ENCODE measurements at places on chromosomes 6 and 20. TPM values are rescaled to one million over a fixed set of nuclear protein-coding genes. Genes with fewer than 3 reads are reported as not detected.

The KATNA1 gene
- 12.1 TPM for polyA plus RNA-seq

The TMC2 gene
- not detected for polyA plus RNA-seq

The TAAR8 gene
- not detected for polyA plus RNA-seq

The ADGB gene
- not detected for polyA plus RNA-seq

The EMILIN3 gene
- 0.02 TPM for polyA plus RNA-seq

The SLC35D3 gene
- not detected for polyA plus RNA-seq

The COL11A2 gene
- 0.12 TPM for polyA plus RNA-seq

The RCAN2 gene
- polyA plus RNA-seq = not detected

The LRRC73 gene
- polyA plus RNA-seq = 0.75 TPM

The SSTR4 gene
- not detected for polyA plus RNA-seq

The ZBTB9 gene
- polyA plus RNA-seq = 10.0 TPM

The NRN1 gene
- polyA plus RNA-seq = not detected

The DEFB124 gene
- polyA plus RNA-seq = not detected

The BTN1A1 gene
- not detected for polyA plus RNA-seq

The NKX2-4 gene
- polyA plus RNA-seq = not detected

The PTPN1 gene
- polyA plus RNA-seq = 77.0 TPM

The BACH2 gene
- polyA plus RNA-seq = 0.52 TPM

The PHF1 gene
- polyA plus RNA-seq = 19.0 TPM

The AFDN gene
- 29.4 TPM for polyA plus RNA-seq

DNA sequence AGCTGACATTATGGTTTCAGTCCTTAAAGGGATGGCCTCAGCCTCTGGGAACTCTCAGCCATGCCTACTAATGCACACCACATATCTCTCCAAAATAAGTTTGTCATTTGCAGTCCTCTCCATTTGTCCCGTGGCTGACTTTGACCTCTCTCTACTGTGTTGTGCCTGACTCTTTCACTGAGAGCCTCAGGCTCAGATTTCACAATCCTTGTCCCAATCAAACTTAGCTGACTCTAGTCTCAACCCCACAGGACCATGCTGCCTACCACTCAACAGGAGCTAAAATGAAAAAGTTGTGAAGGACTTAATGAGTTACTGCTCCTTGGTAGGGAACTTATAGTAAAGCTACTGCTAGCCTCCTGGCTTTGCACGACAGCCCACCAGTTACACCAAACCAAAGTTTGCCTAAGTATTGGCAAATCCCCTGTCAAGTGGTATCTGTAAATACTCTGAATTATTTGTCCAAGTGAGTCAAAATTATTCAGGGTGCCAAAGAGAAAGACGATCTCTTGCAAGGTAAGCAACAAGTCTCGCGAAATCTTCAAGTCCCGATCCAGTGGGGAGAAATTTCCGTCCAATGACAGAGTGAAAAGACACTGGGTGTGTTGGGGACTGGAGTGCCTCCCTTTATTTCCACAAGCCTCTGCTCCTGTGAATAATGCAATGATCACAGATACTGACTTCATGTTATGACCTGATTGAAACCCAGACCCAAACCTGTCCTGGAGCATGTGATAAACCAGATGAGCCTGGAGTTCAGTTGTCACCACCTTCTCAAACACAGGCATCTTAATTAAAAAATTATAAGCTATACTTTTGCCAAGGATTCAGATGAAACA, 124.4 kb upstream of the FOXQ1 start:
- DNase-seq = peak; percentile 14

DNA sequence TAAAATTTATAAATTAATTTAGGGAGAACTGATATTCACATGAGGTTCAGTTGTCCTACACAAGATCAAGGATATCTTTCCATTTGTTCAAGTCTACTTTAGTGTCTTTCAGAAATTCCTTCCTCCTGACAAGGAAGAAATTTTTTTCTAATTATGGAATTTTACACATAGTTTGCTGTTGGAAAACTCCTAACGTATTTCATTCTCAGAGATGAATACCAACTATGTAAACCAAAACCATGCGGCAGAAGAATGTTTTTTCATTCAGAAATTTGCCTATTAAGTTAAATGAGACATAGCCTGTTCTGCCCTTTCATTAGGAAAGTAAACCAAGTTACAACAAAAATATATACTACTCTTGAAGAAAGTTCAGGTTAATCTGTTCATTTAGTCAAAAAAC, 111.2 kb upstream of the PRDM1 start:
- DNase-seq = no peak

DNA sequence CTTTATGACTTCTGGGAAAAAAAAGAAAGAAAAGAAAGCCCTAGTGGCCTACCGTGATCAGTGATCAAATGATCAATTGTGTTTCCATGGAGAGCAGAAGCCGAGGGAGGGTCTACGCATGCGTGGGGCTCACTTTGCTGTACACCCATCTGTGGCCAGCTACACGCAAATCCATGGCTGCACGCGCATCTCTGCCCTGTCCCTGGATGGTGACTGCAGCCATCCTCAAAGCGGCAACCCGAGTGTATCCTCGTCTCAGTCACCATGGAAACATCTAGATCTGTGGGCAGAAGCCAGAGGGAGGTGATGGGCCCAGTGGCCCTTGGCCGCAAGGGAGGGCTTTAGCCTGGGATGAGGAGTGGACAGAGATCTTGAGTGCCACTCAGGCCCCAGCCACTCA, 785 bp upstream of the ULBP3 start:
- no peak for DNase-seq

DNA sequence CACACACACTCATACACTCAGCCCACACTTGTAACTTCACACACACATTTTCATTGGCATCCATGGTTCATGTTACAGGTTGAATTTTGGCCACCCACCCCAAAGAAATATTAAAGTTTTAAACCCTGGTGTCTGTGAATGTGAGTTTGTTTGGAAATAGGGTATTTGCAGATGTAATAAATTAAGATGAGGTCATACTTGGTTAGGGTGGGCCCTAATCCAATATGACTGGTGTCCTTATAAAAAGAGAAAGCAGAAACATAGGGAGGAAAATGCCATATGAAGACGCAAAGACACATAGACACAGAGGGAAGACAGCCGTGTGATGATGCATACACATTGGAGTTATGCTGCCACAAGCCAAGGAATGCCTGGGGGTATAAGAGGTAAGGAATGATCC, 39.7 kb upstream of the HDDC2 start:
- no peak for DNase-seq

DNA sequence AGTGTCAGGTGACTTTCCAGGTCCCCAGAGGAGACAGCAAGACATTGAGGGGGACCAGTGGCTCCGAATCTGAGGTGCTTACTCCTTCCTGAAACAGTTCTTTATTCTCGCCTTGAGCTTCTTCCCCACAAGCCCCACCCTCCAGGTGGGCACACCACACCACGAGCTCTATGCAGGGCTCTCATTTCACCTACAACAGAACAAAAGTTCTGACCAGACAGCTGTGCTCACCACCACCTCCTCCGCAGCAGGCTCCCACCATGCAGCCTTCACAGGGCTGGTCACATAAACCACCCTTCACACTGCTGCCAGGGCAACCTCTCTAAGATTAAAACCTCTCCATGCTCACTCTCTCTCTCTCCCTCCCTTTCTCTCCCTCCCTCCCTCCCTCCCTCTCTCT, 384.5 kb upstream of the ARID1B start:
- DNase-seq = no peak

- DNase-seq = no peak
Measured at GRCh38 chr6:16849280-16849987, 88.2 kb upstream of the ATXN1 start.

- DNase-seq = no peak
Measured at GRCh38 chr6:39897698-39898097, 36.6 kb downstream of the MOCS1 start.

DNA sequence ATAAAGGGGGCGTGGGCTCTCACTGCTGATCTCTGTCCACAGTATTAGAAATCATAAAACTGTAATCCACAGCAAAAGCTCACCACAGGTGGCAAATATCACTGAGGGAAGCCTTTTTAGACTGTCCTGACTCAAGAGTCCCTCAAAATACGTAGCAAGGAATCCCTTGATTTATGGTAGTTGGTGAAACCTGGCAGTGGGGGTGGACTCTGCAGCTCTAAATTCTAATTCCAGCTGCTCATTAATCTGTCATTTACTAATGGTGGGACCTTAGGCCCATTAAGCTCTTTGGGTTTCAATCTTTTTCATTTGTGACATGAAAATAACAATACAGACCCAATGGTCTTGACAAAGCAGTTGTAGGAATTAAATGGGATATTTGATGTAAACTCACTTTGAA, 32.3 kb downstream of the GMDS start:
- no peak for DNase-seq

DNA sequence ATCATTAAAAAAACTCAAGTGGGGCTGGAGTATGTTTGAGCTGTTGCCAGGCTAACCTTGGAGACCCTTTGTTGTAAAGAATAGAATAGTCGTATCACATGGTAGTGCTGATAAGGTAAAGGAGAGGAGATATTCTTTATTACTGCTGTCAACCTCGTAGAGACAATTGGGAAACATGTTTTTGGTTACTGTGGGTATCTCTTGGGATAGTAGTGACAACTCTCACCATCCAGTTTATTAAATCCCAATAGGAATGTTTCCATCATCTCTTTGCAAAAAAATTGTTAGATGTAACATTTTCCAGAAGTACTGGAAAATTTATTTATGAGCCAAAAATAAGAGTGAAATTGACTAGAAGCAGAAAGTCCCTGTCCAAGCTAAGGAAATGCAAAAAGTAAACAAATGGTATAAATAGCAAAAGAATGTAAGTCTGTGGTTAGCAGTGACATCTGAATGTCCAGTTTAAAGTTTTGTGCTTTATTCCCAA, 829.3 kb upstream of the CITED2 start:
- DNase-seq = no peak

GRCh38 chr6:136076496-136076895, 173.6 kb downstream of the MTFR2 start:
- DNase-seq = no peak

DNA sequence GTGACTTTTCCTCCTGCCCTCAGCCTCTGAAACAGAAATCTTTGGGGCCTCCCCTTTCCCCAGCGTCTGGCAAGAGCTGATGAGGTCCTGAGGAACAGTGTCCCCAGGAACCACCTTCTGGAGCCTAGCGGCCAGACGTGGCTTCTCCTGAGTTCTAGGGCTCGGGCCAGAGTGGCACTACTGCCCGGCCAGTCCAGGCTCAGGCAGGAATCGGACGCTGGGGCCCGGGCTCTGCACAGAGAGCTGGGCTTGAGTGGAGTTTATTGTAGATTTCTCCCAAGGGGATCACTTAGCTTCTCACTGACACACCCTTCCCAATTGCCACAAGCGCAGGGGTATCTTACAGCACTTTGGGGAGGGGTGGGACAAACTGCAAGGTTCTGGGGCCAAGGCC, 20.2 kb downstream of the SDCBP2 start:
- no peak for DNase-seq

- no peak for DNase-seq
Measured at GRCh38 chr20:31831211-31831610, 12.1 kb downstream of the MYLK2 start.

DNA sequence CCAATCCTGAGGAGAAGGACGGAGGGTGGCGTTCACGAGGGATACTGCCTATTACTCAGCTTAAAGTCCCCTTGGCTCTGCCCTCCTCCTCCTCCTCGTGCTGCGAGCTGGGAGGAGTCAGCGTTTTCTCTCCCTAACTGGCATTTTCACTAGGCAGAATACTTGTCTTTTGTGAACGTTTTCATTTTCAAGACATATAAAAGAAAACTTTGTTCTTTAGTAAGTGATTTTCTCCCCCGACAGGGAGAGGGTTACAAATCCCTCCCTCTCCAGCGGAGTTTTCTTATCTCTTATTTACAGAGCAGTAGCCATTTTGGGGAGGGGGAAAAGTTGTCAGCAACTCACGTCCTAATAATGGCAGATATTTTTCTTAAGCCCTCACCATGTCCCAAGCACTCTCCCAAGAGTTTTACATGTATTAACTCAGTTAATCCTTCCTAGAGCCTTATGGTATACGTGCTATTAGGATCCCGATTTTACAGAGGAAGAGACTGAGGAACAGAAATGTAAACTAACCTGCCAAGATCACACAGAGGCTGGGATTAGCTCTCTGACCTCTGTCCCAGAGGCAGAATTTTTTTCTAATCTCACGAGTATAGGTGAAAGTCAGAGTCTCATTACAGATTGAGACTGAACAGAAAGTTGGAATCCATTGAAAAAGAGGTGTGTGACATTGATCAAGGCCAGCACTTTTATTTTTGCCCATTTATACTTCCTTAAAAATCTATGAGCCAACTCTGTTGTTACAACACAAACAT, 30.0 kb upstream of the ZNF217 start:
- DNase-seq = peak; percentile 69

DNA sequence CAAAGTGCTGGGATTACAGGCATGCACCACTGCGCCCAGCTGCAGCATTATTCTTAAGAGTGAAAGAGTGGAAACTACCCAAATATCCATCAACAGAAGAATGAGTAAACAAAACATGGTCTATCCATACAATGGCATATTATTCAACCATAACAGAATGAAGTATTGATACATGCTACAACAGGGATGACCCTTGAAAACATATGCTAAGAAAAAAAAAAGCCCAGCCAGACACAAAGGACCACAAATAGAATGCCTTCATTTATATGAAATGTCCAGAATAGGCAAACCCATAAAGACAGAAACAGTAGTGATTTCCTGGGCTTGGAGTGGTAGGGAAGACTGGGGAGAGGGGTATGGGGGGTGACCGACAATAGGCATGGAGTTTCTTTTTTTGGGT, 7.1 kb downstream of the TUBB2B start:
- no peak for DNase-seq

- peak; percentile 51 for DNase-seq
Measured at GRCh38 chr20:3686867-3687321, 5.1 kb upstream of the ADAM33 start.

GRCh38 chr6:56497691-56498090, 145.0 kb downstream of the DST start:
- no peak for DNase-seq

DNA sequence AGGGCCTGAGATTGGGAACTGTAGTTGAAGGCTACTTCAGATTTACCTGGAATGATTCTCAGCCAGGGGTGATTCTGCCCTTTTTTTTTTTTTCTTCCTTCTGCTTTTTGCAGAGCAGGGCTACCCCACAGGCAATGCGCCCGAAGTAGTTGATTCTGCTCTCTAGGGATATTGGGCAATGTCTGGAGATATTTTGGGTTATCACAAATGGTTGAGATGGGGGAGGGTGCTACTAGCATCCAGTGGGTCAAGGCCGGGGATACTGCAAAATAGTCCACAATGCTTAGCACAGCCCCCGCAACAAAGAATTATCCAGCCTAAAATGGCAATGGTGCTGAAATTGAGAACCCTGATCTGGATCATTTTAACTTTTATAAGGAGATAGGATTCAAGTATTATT, 71.2 kb upstream of the ZMYND8 start:
- DNase-seq = no peak

GRCh38 chr6:11711003-11711983, 67.3 kb downstream of the ADTRP start:
- no peak for DNase-seq

- DNase-seq = no peak
Measured at GRCh38 chr6:139355172-139355571, 19.3 kb downstream of the CITED2 start.

DNA sequence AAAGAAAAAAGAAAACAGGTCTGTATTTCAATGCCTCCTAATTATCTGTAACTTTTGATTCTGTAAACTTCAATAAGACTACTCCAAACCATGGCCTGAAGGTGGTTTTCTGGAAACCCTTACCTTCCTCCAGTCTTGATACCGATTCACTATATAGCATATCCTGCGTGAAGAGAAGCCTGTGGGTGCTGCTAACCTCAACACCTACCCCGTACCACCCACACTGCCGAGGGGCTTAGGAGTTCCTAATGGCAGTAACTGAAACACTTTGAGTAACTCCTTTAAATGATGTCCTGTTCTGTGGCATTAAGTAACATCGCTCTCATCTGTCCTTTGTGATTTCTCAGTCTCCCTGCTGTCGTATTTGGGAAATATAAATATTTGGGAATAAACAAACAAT, 104.5 kb upstream of the CARMIL1 start:
- peak; percentile 4 for DNase-seq
